ENCODE measurements at places on chromosomes 1 and 21.

DNA sequence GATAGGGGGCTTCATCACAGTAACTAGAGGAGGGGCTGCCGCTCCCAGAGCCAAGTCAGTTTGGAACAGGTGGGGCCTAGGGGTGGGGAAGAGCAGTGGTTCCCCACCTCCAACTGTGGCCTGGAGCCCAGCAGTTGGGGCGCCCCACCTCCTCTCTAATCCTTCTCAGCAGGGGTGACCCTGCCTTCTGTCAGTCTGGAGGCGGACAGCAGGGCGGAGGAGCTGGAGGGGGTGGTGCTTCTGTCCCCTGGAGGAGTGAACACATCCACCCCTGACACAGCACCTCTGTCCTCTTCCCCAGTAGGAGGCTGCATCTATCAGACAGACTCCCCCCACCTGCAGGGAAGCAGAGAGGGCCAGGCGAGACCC lies 73.8 kb downstream of the MRPL37 start:
- DNase-seq, result no peak

GRCh38 chr1:208239473-208240381 lies 4.5 kb downstream of the PLXNA2 start:
- DNase-seq, result no peak

GRCh38 chr1:201893431-201893830 lies 4.7 kb downstream of the SHISA4 start:
- no peak for DNase-seq

DNA sequence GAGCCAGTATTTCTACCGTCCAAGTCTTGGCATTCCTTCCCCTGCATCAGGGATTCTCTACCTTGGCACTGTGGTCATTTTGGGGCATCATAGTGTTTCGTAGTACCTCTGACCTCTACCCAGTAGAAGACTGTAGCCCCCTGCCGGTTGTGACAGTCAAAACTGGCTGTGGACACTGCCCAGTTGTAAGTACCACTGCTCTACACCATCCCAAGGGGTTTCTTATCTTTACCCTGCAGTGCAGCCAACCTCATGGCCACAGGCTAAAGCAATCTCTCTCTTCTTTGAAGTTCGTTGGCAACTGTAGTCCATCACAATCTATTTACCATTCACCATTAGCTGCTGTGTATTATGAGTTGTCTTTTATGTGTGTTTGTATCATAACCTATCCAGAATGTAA lies 29.3 kb upstream of the ERO1B start:
- no peak for DNase-seq

DNA sequence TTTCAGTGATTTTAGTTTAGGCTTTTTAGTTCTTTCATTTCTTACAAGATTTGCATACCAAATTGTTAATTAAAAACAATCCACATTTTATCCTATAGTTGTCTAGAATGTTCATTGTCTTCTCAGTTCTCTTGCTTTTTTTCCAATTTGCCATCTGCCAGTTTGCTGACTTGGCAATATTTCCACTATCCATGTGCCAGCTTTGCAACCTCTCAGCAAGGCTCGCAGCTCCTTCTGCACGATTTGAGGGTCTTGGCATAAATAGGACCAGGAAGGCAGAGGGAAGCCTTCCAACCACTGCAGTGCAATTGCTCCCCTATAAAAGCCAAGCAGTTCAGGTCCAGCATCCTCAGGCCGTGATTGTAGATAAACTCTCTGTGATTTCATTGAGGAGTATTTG lies 306.8 kb upstream of the FMN2 start:
- DNase-seq, result no peak

DNA sequence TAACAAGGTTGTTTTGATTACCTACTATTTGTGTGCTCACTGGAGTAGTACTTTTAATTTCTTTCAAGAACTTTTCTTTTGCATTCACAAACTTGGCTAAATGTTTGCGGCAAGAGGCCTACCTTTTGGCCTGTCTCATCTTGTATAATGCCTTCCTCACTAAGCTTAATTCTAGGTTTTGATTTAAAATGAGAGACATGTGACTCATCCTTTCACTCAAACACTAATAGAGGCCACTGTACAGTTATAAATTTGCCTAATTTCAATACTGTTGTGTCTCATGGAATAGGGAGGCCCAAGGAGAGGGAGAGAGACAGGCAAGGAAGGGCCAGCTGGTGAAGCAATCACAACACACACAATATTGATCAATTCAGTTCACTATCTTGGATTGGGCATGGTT lies 66.1 kb downstream of the ZNF644 start:
- DNase-seq, result no peak

- no peak for DNase-seq
Observed at GRCh38 chr1:7493711-7494454, 277.2 kb upstream of the VAMP3 start.

DNA sequence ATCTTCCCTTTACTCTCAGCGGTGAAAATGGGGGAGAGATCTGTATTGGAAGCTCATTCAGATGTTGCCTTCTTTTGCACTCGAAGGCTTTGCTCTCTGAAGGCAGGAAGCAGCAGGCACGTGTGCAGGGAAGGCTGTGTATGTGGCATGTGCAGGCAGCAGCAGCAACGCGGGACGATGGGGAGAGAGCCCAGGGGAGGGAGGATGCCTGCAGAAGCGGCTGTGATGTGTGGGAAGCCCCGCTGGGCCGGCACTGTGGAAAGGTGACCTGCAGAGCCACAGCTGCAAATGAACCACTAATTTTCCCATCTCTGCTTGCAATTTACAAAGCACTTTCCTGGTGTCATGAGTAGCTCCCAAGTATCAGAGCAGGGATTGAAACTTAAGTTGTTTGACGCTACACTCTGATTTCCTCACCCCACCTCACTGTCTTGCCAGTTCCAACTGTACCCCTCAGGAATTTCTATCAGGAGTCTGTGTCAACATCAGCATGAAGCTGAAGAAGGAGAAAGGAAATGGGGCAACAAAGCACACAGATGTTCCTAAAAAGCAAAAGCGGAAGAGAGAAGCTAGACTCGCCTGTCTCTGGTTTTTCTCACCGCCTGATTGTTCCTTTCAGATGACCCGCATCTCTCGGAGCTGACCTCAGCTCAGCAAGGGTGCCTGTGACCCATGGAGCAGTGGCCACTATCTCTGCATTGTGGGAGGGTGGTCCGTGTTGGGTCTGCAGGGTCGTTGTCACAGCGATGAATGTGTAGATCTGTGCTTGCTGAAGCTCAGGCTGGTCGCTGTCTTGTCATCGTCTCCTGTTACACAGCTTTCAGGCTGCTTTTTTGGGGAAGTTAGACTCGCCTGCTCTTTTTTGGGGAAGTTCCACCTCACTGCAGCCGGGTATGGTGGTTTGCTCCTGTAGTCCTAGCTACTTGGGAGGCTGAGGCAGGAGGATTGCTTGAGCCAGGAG lies 156.1 kb downstream of the KIF26B start:
- no peak for DNase-seq

- no peak for DNase-seq
Observed at GRCh38 chr1:198162091-198162767, 5.4 kb downstream of the NEK7 start.

- no peak for DNase-seq
Observed at GRCh38 chr1:168752171-168752832, 23.3 kb upstream of the DPT start.

GRCh38 chr1:55194851-55195250 lies 20.3 kb downstream of the USP24 start:
- no peak for DNase-seq

DNA sequence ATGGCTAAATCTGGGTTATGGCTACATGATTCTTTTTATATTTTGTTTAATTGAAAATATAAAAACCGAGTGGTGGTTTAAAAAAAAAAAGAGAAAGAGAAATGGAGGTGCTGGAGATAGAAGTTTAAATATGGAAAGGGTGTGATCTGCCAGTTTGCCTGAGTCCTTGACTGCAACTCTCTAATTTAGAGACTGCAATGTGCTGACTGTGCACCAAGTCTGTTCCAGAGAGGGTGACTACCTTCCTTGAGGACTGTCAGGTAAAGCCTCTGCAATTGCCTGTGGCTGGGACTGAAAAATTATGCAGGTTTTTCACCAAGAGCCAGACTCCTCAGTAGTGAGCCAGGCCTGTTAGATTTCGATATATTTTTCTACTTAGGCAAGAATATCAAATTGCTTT lies 1326.3 kb downstream of the BRINP3 start:
- no peak for DNase-seq

DNA sequence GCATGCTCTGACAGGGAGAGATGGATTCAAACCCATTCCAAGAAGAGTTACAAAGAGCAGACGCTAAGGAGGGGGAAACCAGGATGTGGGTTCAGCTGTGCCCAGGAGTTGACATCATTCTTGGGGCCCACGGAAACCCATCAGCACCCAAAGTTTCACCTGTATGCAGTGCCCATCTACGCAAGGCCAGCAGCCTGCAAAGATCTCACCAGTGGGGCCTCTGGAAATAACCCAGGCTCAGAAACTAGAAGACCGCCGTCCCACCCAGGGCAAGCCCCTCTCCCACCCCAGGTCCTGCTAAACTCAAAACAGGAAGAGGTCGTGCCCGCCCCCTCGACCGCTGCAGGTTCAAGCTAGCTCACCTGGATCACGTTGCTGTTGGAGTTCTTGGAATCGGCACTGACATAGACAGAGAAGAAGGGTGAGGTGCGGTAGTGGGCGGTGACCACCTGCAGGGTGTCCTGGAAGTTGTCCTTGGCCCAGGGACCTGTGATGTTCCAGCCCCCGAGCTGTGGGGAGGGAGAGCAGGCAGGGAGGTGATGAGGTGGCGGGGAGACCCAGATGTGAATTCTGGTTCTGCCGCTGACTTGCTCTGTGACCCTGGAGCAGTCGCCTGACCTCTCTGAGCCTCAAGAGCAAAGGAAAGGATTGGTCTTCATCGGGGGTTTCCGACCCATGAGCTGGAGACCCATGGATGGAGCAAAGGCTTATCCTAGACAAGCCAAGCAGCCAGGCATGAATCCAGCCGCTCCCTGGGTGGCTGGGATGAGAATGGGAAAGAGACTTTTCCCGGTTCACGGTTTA lies 31.7 kb downstream of the ECE1 start:
- no peak for DNase-seq

GRCh38 chr1:25729790-25730644 lies 70.0 kb upstream of the SELENON start:
- no peak for DNase-seq

DNA sequence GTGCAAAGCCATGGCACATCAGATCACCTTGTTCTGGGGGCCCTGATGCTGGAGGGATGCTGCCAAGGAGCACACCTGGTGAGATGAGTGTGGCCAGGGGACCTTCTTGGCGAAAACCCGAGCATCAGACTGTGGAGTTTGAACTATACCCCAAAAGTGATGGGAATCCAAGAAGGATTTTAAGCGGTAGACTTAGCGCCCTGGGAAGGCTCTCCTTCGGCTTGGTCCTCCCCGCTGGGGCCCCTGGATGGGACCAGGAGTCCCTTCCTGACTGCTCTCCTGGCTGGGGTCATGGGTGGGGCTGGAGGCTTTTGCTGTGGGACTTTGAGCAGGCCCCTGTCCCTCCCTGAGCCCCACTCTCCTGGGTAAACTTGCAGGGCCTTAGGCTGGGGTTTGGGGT lies 10.5 kb downstream of the ZNF362 start:
- DNase-seq, result no peak

GRCh38 chr1:63902844-63903589 lies 129.2 kb downstream of the ROR1 start:
- no peak for DNase-seq

GRCh38 chr1:24465638-24466037 lies 37.0 kb upstream of the RCAN3 start:
- DNase-seq, result no peak

- no peak for DNase-seq
Observed at GRCh38 chr1:228900099-228900885, 165.0 kb downstream of the RHOU start.

- DNase-seq, result no peak
Observed at GRCh38 chr1:33547576-33547975, 75.1 kb downstream of the ZSCAN20 start.

DNA sequence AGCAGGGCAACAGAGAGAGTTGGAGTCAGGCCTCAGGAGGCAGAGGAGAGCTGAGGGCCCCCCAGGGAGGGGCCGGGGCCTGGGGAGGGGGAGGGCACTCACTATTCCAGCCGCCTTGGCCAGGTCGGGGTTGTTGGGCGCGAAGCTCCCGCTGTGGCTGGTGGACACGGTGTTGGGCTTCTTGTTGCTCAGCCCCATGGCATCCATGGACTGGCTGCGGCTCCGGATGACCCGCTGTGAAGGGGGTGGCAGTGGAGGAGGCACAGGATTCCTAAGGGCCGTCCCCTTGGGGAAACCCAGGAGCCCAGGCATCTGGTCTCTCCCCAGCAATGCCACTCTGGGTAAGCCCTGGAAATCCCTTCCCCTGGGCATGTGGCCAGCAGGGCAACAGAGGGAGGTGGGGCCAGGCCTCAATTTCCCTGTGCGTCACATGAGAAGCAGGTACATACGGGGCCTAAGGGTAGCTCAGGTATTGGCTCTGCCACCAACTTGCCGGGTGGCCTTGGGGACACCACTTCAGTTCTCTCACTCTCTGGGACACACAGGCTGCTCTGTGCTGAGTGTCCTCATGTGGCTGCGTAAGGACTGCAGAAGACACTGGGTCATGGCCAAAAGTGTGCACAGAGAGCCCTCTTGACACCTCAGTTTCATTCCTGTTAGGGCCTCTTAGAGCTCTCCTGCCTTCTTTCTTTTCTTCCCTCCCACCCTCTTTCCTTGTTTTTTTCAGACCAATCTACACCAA lies 63.0 kb downstream of the RAP1GAP start:
- no peak for DNase-seq

DNA sequence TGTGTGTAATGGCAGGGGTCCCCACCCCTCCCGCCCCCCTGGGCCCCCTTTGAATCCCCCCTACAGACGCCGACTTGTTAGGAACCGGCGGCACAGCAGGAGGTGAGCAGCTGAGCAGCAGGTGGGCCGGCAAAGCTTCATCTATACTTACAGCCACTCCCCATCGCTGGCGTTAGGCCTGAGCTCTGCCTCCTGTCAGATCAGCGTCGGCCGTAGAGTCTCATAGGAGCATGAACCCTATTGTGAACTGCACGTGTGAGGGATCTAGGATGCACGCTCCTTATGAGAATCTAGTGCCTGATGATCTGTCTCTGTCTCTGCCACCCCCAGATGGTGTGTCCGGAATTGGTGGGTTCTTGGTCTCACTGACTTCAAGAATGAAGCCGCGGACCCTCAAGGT lies 14.9 kb upstream of the VPS26C start:
- DNase-seq, result no peak

- DNase-seq, result no peak
Observed at GRCh38 chr1:196403803-196404690, 204.2 kb downstream of the KCNT2 start.

- DNase-seq, result no peak
Observed at GRCh38 chr1:117590273-117590925, 15.4 kb upstream of the TENT5C start.

DNA sequence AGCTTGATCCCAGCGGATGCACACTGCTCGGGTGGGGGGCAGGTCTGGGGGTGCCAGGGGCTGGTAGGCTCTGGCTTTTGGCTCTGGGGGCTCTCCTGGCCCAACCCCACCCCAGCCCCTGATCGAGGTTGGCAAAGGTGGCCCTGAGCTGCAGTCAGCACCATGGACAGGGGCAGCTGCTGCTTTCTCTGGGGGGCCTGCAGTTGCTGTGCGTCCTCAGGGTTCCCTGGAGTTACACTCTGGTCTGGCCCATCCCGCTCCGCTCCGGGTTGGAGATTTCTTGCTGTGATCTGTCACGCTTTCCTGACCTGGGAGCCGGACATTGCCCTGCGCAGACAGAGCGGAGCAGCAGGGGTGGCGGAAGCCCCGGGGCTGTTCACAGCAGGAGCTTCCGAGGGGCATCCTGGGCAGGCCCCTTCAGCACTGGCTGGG lies 8.0 kb upstream of the PLCH2 start:
- DNase-seq, result peak; percentile 26

All from T-helper 2 cell (primary cell).